ENCODE measurements at places on chromosomes 3 and 15. TPM values are rescaled to one million over a fixed set of nuclear protein-coding genes. Genes with fewer than 3 reads are reported as not detected.

GRCh38 chr3:48016301-48016973 is at the start of gene MAP4:
TSS of gene MAP4 (minus strand) at chr3:48016416. CDS start at chr3:47998860, 17,556 bp downstream.
- DNase-seq = no peak

- no peak for DNase-seq
These were observed 59.8 kb upstream of the NR2F2 start for GRCh38 chr15:96270581-96271172.

- DNase-seq = no peak
These were observed 125.2 kb upstream of the TGFBR2 start for GRCh38 chr3:30481241-30481640.

Gene TPRG1
- 3.9 TPM for total RNA-seq

Gene CLRN1
- not detected for total RNA-seq

Gene DZIP1L
- 13.7 TPM for total RNA-seq

Measured in mucosa of gallbladder (tissue), 1 donor.